GM23248 (cell line): ENCODE measurements at places on chromosomes 7 and 10. TPM values are rescaled to one million over a fixed set of nuclear protein-coding genes. Genes with fewer than 3 reads are reported as not detected.

Gene MINPP1
- 42.4 and 45.8 TPM in 2 replicates for total RNA-seq

Gene PRKG1
- total RNA-seq: 21.8 TPM in 2 replicates

Gene PRLHR
- total RNA-seq: not detected in 2 replicates

GRCh38 chr10:35712486-35712885 is 70.4 kb upstream of the FZD8 start:
- H3K27ac ChIP-seq: no peak overlapping the region
- DNase-seq: no peak
- no peaks in the 10 kb centered on the region for H3K36me3 ChIP-seq
- peaks cover 13% of the 10 kb centered on the region; the same call in 1 of the 2 replicates for H3K27me3 ChIP-seq
- no peaks in the 10 kb centered on the region for H3K4me1 ChIP-seq
- no peak overlapping the region for H3K4me3 ChIP-seq

GRCh38 chr10:115942101-115942500 is 330.9 kb downstream of the GFRA1 start:
- no peak overlapping the region for H3K4me3 ChIP-seq
- DNase-seq: no peak
- H3K36me3 ChIP-seq: no peaks in the 10 kb centered on the region
- H3K4me1 ChIP-seq: peaks cover 48% of the 10 kb centered on the region

Gene CHN2
- 1.5 TPM in 1 of 2 replicates, not detected in the other for total RNA-seq
